ENCODE measurements at places on chromosomes 5 and 9.

GRCh38 chr5:74250304-74251102 is 390.0 kb downstream of the ENC1 start:
- DNase-seq = no peak

DNA sequence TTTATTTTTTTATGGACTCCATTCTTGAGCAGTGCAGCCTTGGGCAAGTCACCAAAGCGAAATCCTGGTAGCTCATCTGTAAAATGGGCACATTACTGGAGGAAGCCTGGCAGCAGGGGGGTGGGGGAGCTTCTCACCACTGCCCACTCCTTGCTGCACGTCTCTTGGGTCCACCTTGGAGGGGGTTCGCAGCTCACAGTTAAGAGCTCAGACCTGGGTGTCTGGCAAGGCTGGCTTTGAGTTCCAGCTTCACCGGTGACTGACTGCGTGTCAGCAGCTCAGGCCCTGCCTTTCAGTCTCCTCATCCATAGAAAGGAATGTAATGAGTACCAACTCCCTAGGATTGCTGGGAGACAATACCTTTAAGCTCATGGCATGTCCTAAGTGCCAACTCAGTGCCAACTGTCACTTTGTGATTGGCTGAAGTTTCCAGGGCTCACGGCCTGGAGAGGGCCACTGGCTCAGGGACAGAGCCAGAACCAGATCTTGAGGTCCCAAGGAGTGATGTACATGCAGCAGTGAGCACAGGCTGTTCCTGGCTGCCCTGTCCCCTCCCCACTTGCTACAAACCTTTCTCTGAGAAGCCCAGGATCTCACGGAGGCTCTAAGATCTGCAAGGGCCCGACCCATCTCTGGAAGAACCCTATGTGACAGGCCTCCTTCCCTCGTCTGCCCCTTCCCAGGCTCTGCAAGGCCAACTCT is 72.9 kb downstream of the C9orf50 start:
- no peak for DNase-seq

DNA sequence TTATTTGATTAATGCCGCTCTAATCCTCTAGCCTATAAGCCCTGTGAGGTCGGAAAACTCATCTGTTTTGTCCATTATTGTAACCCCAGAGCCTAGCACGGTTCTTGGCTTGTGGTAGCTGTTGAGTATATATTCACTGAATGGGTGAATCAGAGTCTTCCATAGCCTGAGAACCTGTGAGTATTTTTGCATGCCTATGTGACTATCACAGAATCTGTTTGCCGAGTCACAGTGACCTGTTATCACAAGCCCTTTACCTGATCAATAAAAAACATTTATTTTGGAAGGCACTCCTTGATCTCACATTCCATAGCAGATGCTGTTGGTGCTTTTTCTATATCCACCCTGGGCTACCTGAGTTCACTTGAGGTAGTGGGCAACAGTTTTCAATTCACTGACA is 125.0 kb upstream of the STC2 start:
- DNase-seq = no peak

GRCh38 chr5:113065626-113066025 is 89.0 kb downstream of the DCP2 start:
- DNase-seq = no peak

DNA sequence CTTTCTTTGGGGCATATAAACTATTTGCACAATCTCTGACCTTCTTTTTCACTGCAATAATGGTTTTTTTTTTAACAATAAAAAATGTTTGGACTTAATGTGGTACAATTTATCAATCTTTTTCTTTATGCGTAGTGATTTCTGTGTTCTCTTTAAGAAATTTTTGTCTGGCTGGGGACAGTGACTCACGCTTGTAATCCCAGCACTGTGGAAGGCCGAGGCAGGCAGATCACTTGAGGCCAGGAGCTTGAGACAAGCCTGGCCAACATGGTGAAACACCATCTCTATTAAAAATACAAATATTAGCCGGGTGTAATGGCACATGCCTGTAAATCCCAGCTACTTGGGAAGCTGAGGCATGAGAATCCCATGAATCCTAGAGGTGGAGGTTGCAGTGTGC is 72.3 kb downstream of the STK32A start:
- DNase-seq = no peak

DNA sequence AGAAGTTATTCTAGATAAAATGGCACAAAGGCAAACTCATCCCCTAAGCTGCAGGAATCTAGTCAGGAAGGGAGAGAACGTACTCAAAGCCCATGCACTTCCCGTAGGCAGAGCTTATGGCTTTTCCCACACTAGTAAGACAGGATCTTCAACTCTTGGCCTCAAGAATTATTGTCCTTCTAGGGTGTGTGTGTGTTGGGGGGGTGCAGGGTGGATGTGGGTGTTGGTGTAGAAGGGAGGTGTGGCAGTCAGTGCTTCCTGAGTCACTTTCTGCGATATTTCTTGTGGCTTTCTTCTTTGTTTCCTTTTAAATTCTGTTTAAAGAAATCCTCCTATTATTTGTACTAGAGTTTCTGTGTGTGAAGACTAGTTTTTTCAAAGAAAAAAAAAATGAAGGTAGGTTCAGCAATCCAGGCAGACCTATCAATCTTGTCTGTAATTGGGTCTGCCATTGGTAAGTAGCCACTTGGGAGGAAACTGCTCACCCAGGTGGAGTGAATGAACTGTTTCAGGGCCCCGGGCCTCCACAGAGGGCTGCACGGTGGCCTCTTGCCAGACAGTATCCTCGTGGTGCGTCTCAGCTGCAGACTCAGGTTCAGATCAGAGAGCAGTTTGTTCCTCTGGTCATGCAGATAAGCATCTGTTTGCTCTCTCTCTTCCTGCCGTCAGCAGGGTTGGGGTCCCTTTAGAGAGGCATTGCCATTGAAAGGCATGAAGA is 131.9 kb downstream of the NPR3 start:
- DNase-seq = no peak

DNA sequence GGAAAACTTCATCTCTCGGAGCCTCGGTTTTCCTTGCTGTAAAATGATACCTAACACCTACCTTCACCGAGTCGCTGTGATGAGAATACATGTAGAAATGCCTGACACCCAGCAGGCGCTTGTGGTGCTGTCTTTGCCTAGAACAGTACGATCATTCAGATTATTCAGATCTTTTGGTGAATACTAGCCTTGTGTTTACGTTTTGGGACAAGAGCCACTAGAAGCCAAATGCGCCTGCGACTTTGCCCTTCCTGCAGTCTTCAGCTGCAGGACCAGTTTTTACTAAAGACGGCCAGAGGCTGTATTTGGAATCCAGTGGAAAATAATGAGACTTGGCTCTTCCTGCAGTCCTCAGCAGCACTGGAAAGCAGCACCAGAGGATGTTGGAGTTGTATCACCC is 189.6 kb downstream of the TRIO start:
- DNase-seq = no peak

DNA sequence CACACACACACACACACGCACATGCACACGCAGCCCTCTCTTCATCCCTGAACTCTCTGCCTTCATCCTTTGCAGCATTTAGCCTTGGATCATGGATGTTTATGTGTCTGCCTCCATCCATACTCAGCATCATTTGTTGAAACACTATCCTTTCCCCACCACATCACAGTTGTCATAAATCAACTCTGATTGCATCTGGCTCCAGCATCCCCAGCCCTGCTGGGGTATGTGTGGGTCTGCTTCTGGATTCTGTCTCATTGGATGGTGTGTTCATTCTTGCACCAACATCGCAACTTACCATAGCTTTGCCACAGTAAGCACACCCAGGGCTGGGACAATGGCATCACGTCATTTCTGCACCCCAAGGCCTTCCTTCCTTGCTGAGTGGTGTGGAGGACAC is 175.4 kb downstream of the RGS3 start:
- no peak for DNase-seq

GRCh38 chr9:100066539-100066938 is 32.3 kb downstream of the ERP44 start:
- DNase-seq = no peak

GRCh38 chr5:83256091-83256780 is 178.9 kb downstream of the XRCC4 start:
- DNase-seq = no peak

- DNase-seq = no peak
Measured at GRCh38 chr9:16268067-16268881, 602.2 kb downstream of the BNC2 start.

GRCh38 chr9:123484130-123484529 is 128.1 kb downstream of the CRB2 start:
- DNase-seq = no peak

DNA sequence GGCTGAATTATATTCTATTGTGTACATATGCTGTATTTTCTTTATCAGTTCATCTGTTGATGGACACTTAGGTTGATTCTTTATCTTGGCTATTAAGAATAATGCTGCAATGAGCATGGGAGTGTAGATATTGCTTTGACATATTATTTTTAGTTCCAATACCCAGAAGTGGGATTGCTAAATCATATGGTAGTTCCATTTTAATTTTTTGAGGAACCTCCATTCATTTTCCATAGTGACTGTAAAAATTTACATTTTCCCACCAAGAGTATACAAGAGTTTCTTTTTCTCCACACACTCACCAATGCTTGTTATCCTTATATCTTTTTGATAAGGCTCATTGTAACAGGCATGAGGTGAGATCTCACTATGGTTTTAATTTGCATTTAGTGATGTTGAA is 19.4 kb downstream of the JAK2 start:
- no peak for DNase-seq

DNA sequence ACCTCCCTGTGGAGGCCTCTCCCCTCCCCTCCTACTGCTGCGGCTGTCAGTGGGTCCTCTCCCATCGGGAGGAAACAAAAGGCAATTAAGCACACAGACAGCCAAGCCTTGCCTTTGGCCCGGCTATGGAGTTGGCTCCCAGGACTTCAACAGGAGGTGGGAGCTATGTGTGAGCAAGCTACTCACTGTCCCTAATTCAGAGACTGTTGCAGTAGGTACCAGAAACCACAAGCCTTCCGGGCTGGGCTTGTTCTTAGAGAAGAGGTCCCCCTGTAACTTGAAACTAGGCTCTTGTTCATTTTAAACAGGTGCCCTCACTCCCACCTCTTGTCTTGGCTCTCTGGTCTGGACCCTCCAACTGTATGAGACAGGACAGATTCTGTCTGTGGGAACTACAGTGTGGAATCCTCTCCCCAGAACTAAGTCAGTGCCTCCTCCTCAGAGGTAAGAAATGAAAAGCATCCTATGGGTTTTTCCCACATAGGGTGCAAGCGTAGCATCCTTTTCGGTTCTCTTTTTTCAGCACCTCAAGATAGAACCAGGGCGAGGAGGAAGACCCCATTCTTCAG is 561.1 kb downstream of the EBF1 start:
- no peak for DNase-seq

GRCh38 chr5:110050640-110051345 is 361.1 kb downstream of the MAN2A1 start:
- DNase-seq = no peak

DNA sequence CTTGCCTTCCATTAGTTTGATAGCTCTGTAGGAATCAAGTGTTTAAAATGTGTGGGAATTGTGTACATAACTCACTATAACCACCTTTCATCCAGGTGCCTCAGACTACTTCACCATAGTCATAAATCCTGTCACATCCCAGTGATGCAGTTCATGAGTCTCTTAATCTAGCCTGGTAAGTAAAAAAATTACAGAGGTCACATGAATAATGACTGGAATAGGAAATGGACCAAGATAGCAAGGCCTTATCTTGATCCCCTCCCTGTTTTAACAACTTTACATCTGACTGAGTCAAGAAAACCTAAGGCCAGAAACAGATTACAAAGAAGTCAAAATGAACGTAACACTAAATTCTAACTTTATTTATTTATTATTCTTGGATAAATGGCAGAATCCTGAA is 1.5 kb upstream of the RNF145 start:
- no peak for DNase-seq

DNA sequence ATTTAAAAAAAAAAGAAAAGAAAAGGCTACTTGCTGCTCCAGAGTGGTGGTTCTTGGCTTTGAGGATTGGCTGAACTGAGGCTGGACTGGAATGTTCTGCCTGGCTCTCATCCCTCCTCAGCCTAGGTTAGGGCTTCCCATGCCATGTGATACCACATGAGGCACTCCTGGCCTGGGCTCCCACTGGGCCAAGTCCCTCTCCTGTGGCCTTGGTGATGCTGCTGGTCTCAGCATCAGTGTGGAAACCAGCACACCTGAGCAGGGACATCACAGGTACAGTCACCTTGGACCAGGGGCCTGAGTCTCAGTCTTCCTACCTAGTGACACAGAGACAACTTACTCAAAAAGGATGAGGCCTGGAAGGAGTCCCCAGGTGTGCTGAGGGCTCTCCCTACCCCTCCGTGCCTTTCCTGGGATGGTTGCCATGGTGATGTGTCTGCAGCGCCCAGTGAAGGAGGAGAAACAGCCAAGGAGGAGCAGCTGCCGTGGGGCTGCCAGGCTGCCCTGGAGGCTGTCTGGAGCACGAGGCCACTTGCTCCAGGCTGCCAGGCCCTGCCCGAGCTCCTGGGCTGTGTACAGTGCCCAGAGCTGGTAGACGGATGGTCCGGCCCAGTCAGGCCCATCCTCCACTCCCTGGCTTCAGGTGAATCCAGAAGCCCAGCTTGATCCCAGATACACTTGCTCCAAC is 71.0 kb downstream of the WNK2 start:
- no peak for DNase-seq

DNA sequence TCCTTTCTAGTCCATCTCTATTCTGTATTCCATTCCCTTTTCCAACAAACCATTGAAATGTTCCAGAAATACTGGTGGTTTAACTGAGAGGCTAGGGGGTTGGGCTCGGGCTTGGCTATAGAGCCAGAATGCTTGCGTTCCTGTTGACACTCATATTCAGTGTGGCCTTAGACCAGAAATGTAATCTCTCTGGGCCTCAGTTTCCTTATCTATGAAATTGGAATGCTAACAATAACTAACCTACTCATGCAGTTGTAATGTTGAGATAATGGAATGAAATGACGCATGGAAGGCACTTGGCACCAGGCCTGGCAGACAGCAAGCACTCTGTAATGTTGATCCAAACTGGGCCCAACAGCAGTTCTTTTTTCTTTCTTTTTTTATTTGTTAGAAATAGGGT is 26.8 kb downstream of the JADE2 start:
- no peak for DNase-seq

DNA sequence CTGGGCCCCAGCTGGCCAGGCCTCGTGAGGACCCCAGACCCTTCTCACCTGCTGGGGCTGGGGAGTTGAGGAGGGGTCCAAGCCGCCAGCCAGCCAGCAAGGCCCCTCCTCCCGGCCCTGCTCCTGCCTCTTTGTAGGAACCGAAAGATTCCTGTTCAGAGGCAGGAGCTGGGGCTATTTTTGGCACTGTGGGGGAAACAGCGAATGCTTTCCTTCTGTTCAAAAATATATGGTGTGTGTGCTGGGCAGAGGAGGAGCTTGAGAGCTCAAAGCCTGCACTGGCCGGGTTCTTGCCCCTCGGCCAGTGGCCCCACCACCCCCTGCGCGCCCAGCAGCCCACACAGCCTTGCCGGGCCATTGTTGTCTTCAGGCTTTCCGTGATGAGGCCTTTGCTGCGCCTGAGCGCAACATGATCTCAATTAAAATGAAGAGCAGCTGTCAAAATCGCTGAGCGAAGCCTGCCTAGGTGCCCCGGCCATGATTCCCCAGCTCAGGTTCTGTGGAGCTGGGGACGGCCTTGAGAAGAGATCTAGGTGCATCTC is 13.4 kb downstream of the NCS1 start:
- DNase-seq = no peak

- no peak for DNase-seq
Measured at GRCh38 chr5:120576588-120576987, 112.5 kb downstream of the PRR16 start.

Measured in substantia nigra (tissue), 51 donors.